HL-60 (cell line): ENCODE measurements at places on chromosomes 4 and X.

- DNase-seq, result no peak
Observed at GRCh38 chr4:4791299-4792111, 68.0 kb upstream of the MSX1 start.

GRCh38 chr4:107083-107443 lies 17.2 kb upstream of the ZNF718 start:
- DNase-seq, result no peak

DNA sequence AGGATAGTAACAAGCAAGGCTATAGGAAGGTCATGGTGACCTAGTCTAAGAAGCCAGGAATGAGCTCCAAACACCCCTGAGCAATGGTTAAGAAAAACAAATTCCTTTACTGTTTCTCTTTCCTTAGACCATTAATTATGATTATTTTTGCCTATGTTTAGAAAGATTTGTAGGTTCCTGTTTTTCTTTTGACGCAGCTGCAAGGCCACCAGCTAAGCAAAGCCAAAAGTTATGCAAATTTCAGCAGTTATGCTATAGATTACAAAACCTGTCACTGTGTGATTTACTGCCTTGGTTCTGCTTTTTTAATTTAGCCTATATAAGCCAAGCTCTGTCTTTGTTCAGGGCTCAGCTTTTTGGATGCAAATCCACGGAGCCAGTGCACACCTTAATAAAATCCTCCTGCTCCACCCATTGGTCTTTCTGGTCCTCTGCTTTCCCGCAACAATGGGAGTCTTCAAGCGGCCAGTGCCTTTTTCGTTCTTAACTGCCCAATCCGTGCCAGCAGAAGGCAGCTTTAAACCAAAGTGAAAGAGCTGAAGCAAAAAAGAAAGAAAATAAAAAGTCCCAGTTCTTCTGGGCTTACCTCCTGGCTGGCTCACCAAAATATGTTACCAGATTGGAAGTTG lies 1.4 kb upstream of the CEP135 start:
- peak; percentile 10 for DNase-seq

GRCh38 chr4:27318740-27319139 lies 458.1 kb downstream of the STIM2 start:
- DNase-seq, result peak; percentile 30

DNA sequence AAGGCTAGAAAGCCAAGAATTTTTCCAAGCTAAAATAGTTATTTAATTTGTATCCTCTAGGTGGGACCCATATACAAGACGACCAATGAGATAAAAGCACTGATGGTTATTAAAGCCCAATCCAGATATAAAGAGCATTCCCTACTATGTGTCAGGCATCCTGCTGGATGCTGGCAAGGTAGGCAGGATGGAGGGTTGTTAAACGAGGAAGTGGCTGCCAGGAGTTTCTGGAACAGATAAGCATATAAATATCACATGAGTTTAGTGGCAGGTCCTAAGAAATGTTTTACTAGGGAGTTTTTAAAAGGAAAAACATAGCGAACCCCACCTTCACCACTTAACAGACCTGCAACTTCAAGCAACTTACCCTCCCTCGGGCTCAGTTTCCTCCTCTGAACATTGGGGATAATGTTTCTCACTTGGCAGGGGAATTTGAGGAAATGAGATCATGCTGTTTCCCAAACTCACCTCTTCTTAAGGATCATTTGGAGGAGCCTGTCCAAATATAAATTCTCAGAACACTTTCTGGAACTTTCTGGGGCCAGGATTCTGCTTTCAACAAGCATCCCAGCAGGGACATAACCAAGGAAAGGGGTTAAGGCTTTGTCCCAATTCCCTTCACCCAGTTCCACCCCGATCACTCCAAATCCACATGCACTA lies 94.3 kb upstream of the LDB2 start:
- DNase-seq, result no peak

- DNase-seq, result peak; percentile 83
Observed at GRCh38 chrX:66015152-66015831, 24.6 kb downstream of the VSIG4 start.

DNA sequence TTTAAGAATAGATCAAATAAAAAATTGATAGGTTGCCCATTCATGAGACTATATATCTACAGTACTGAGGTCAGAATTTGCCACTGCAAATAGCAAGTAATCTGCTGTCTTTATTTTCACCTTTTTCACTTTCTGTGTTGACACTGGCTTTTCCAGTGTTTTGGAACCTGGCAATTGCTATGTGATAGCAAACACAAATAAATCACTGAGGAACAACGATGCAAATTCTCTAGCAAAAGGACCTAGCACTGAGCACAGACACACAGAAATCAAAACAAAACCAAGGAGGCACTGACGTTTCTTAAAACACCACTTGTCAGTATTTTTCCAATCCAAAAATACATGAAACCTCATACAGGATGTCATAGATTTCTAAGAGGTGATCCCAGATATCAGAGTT lies 210.7 kb downstream of the DHX15 start:
- DNase-seq, result no peak

GRCh38 chrX:9488586-9488985 lies 23.7 kb downstream of the TBL1X start:
- no peak for DNase-seq

DNA sequence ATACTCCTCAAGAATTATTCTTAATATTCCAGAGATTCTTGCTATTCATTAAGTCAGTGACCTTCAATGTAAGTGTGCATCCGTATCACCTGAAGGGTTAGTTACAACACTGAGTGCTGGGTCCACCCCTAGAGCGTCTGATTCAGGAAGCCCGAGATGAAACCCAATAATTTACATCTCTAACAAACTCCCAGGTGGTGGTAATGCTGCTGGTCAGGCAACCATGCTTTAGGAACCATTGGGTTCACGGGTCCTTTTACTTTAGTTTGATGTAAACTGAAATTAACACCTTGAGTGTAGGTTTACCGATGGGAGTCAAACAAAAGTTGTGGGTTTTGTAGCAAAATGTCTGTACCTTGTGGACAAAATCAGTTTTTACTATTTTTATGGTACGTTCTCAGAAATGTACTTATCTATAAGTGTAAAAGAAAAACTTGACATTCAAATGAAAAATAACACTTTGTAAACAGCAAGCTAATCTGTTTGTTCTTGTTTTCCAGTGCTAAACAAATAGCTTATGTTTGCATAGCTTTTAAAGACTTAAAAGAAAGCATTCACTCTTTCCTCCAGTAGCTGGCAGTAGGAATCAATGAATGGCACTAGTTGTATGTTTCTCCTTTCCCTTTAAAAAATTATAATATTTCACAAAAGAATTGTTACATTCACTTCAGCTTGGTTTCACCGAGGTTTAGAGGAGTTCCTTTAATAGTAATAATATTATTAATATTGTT lies 32.7 kb downstream of the ACE2 start:
- no peak for DNase-seq

DNA sequence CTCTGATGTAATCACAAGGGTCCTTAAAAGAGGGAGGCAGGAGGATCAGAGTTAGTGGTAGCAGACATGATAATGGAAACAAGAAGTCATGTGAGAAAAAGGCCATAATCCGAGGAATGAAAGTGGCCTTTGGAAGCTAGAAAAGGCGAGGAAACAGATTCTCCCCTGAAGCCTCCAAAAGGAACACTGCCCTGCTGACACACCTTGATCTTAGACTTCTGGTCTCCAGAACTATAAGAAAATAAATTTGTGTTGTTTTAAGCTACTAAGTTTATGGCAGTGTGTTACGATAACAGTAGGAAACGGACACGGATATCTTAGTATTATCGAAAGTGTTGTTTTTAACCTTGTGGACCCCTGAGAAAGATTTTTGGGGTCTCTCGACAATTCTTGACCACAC lies 24.4 kb downstream of the CLCN3 start:
- DNase-seq, result no peak

DNA sequence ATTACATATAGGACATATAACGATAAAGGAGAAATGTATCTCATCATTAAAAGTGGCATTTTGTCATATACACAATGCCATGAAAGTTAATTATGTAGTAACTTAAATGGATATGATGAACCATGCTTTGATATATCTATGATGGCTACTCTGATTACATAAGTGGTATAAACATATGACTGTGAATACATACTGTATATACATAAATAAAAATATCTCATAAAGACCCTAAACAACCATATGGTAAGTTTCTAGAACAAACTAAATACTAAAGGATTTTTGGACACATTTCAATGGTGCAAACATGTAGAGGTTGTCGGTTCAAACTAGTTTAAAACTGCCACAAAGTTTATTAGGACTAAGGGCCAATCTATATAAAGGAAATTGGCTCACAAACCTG lies 849.6 kb upstream of the INTU start:
- no peak for DNase-seq

DNA sequence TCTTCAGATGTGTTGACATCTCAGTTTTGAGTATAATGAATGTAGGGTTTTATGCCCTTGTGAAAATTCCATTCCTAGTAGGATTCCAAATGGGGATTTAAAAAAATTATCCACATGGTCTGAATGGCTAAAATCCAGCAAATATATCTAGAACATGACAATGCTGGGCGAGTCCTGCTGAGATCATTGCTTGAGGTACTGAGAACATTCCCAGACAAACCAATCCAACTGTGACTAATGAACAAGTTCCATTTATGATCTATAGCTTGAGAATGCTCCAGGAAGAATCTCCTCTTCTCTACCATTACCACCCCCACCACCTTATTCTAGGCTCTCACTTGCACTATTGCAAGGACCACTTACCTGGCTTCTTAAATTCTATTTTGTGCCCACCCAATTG lies 77.2 kb upstream of the IL1RAPL2 start:
- DNase-seq, result no peak

DNA sequence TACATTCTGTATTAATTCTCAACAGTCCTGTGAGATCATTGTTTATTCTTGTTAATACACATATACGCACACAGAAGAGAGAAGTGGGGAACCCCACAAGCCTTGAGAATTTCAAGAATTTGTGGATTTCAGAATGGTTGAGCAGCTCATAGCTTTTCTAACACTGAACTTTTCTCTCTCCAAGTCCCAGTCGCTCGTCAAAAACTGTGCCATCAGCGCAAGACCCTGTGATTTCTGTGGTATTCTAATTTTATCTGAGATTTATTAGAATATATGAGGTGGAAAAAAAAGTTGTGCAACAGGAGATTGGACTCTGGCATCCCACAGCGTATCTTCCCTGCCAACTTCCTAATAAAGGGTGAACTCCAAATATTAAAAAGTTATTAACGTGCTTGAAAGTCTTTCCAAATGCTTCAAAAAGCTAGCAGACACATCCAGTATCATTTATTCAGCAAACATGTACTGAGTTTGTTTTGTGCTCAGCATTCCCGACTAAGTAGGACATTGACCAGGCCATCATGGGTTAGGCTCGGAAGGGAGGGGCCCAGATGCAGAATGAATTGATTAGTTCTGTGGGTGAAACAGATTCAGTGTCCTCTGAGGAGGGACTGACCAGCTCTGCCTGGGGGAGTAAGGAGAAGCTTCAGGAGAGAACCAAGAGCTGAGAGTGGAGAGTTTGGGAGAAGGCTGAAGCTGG lies 165.6 kb downstream of the CBR4 start:
- no peak for DNase-seq

- DNase-seq, result no peak
Observed at GRCh38 chrX:13440176-13440575, 120.3 kb upstream of the ATXN3L start.

GRCh38 chr4:153375303-153375702 lies 30.8 kb downstream of the MND1 start:
- DNase-seq, result no peak

GRCh38 chr4:18390655-18391353 lies 369.2 kb upstream of the LCORL start:
- DNase-seq, result no peak

- no peak for DNase-seq
Observed at GRCh38 chr4:183714626-183715025, 55.5 kb downstream of the TRAPPC11 start.

DNA sequence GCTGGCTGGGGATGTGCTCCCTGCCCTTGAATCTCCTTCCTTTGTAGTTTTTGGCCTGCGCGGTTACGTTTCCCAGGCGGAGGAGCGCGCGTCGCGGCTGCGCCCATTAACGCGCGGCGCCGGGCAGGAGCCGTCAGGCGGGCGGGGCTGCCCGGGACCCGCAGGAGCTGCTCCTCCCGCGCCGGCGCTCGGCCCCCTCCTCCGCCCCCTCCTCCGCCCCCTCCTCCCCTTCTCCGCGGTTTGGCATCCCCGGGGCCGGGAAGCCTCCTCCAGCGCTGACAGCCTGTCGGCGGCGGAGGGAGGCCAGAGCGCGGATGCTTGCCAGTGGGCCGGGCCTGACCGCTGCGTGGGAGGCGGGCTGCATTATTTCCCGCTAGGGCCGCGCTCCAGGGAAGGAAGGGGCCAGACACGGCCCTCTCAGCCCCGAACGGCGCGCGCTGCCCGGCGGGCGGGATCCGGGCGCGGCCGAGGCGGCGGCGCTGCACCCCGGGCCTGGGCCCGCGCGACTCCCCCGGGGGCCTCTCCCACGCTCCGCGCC lies at the start of gene DCLK2:
Gene DCLK2, plus strand, starts transcription at position 405 of the 538 bp plus-strand sequence. CDS start 583 bp downstream, outside the sequence.
- DNase-seq, result no peak
